Cardiac septum (tissue), 1 donor: ENCODE measurements at places on chromosomes 2 and 18.

DNA sequence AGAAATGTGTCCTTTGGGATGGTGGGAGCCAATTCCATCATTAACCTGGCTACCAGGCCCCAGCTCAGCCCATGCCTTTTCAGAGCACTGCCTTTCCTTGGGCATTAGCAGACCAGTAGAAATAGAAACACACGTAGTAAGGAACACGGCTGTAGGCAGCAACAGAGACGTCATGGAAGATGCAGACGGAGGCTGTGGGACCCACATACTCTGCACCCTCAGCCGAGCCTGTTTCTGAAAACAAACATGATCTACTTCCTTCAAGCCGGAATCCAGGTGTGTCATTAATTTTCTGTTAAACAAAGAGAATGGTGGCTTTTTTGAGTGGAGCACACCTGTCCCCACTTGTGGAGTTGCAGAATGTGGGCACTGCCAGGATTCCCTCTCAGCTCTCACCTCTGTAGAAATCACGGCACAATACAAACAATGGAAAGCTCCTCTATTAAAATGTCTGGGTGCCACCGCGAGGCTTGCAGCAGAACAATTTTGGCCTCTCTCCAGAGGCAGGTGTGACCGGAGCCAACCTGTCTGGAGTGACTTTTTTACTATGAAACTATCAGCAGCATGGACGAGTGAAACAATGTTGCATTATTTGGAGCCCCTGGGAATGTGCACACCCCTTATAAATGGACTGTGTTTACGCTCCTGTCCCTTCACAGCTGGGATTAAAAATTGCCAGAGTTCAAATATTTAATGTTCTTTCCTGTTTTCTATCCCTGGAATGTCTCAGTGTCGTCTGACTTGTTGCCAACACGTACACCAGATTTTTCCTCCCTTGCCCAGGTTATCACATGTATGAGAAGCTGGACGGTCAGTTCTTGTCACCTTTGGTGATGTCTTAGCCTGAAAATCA is 31.7 kb downstream of the SPP2 start:
- DNase-seq: no peak

- DNase-seq: peak; percentile 14
Observed at GRCh38 chr2:70886541-70886987, 49.1 kb upstream of the ATP6V1B1 start.

DNA sequence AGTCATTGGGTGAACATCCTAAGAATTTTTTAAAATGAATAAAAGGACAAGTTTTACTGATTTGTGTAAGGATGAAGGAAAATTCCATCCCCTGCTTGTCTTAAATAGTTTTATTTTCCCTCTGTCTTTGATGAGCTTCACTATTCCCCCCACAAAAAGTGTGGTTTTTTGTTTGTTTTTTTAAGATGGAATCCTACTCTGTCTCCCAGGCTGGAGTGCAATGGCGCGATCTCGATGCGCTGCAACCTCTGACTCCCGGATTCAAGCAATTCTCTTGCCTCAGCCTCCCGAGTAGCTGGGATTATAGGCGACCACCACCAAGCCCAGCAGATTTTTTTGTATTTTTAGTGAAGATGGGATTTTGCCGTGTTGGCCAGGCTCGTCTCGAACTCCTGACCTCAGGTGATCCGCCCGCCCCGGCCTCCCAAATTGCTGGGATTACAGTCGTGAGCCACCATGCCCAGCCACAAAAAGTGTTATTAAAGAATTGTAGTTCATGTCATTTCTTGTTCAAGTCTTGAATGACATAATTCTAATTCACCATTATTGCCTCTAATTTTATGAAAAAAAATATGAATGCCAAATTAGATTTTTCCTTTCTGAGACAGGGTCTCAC is 91.7 kb downstream of the AGPS start:
- no peak for DNase-seq

- DNase-seq: no peak
Observed at GRCh38 chr2:111201214-111201613, 80.5 kb downstream of the BCL2L11 start.
